ENCODE measurements at places on chromosomes 11 and 22. TPM values are rescaled to one million over a fixed set of nuclear protein-coding genes. Genes with fewer than 3 reads are reported as not detected.

- DNase-seq, result no peak
- no peak overlapping the region for H3K4me3 ChIP-seq
- no peaks in the 10 kb centered on the region for H3K27me3 ChIP-seq
- no peaks in the 10 kb centered on the region for H3K4me1 ChIP-seq
- H3K36me3 ChIP-seq, result no peaks in the 10 kb centered on the region
Measured at GRCh38 chr11:44493383-44493782, 72.1 kb upstream of the CD82 start.

DNA sequence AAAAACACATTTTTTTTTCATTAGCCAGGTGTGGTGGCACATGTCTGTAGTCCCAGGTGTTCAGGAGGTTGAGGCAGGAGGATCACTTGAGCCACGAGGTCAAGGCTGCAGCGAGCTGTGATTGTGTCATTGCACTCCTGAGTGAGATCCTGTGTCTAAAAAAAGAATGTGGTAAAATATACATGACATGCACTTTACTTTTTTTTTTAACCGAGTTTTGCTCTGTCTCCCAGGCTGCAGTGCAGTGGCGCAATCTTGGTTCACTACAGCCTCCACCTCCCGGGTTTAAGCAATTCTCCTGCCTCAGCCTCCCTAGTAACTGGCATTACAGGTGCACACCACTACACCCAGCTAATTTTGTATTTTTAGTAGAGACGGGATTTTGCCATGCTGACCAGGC is 22.5 kb upstream of the CLDN5 start:
- no peak for DNase-seq
- no peak overlapping the region for H3K27ac ChIP-seq
- no peaks in the 10 kb centered on the region for H3K36me3 ChIP-seq
- no peak overlapping the region for H3K4me3 ChIP-seq
- no peaks in the 10 kb centered on the region for H3K4me1 ChIP-seq

DNA sequence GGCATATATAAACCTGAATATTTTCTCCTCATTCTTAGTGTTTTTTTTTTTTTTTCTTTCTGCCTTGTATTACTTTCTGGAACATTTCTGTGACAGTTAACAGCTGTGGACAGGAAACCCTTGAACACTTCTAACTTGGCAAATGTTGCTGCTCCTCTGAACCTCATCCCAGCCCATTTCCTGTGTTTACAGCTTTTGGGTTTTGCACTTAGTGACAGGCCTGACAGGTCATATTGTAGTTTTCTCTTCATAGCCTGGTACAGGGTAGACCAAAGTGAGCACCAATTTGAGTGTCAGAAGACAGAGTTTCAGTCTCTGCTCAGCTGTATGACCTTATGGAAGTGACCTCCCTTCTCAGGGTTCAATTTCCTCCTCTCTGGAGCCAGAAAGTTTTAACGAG is 91.6 kb downstream of the STIM1 start:
- no peaks in the 10 kb centered on the region for H3K27me3 ChIP-seq
- H3K36me3 ChIP-seq, result no peaks in the 10 kb centered on the region
- peak overlapping the region; percentile 68 for H3K27ac ChIP-seq
- H3K4me3 ChIP-seq, result peak overlapping the region; percentile 19

DNA sequence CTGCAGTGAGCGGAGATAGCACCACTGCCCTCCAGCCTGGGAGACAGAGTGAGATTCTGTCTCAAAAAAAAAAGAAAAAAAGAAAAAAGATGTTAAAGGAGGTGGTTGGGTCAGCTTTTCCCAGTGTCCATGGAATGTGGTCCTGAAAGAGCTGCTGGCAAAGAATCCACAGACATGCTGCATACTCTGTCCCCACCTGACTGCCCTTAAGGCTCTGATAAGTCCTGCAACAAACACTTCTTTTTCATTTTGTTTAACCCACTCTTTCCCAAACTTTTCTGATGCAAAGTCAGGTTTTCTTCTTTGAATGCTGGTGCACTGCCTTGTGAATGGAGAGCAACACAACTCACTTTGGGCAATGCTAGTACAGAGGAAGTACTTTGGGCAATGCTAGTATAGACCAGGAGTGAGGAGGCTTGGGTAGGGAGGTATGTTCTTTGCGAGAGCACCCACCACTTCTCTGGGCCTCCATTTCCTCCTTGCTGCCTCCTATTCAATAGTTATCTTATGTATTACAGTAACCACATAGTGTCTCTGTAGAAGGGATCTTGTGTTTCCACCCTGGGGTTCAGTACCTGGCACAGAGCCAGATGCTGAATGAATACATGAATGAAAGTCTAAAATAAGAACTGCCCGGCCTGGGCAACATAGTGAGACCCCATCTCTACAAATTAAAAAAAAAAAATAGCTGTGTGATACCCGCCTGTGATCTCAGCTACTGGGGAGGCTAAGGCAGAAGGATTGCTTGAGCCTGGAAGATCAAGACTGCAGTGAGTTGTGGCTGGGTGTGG is 18.9 kb downstream of the LIF start:
- H3K36me3 ChIP-seq, result no peaks in the 10 kb centered on the region
- H3K27me3 ChIP-seq, result no peaks in the 10 kb centered on the region
- peak; percentile 16 for DNase-seq
- H3K27ac ChIP-seq, result no peak overlapping the region
- peaks cover 52% of the 10 kb centered on the region for H3K4me1 ChIP-seq

DNA sequence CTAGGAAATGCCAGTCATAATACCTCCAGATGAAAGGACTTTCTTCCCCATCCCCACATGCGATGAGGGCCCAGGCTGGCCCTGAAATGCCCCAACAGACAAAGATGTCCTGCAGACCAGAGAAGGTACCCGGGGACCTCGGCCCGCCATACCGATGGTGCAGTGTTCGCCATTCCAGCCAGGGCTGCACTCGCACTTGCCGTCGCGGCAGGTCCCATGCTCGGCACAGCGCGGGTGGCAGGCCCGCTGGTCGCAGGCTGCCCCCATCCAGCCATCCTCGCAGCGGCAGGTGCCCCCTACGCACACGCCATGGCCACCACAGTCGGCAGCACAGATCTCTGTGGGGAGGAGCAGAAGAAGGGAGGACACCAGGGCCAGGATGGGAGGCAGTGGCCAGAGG is 212.1 kb upstream of the NARS2 start:
- H3K4me3 ChIP-seq, result no peak overlapping the region
- no peak for DNase-seq
- H3K4me1 ChIP-seq, result no peaks in the 10 kb centered on the region
- no peaks in the 10 kb centered on the region for H3K36me3 ChIP-seq

GRCh38 chr22:19438298-19438697 is 6.0 kb downstream of the MRPL40 start:
- DNase-seq, result no peak
- H3K4me1 ChIP-seq, result peaks cover 4% of the 10 kb centered on the region
- H3K36me3 ChIP-seq, result peaks cover 16% of the 10 kb centered on the region
- no peaks in the 10 kb centered on the region for H3K27me3 ChIP-seq
- H3K4me3 ChIP-seq, result no peak overlapping the region
- no peak overlapping the region for H3K27ac ChIP-seq

- no peaks in the 10 kb centered on the region for H3K36me3 ChIP-seq
- H3K4me1 ChIP-seq, result no peaks in the 10 kb centered on the region
Measured at GRCh38 chr11:129286813-129287212, 88.8 kb upstream of the BARX2 start.

- H3K27me3 ChIP-seq, result no peaks in the 10 kb centered on the region
- H3K4me3 ChIP-seq, result no peak overlapping the region
- no peak overlapping the region for H3K27ac ChIP-seq
- H3K4me1 ChIP-seq, result no peaks in the 10 kb centered on the region
- no peak for DNase-seq
Measured at GRCh38 chr11:87840786-87841185, 334.5 kb downstream of the RAB38 start.

DNA sequence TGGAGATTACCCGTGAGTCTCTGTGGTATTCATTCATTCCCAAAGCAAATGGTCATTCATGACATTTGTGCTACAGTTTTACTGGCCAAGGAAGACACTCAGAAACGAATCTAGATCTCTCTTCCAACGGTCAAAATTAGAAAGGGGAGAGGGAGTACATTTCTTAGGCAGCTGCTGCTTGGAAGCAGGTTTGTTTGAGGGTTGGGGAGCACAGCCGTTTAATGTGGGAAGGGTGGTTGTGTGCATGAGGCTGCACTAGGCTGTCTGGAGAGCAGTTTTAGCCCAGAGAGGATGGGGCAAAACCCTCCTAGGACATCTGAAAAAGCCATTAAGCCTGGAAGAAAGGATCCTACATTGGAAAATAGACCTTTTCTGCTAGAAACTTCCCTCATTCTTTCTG is 29.7 kb upstream of the TIMP3 start:
- H3K4me3 ChIP-seq, result no peak overlapping the region
- no peak for DNase-seq
- H3K27ac ChIP-seq, result no peak overlapping the region
- H3K27me3 ChIP-seq, result no peaks in the 10 kb centered on the region
- H3K4me1 ChIP-seq, result no peaks in the 10 kb centered on the region

- H3K4me3 ChIP-seq, result no peak overlapping the region
- peaks cover 13% of the 10 kb centered on the region for H3K4me1 ChIP-seq
- no peaks in the 10 kb centered on the region for H3K36me3 ChIP-seq
- no peaks in the 10 kb centered on the region for H3K27me3 ChIP-seq
- DNase-seq, result no peak
Measured at GRCh38 chr11:61771985-61772455, 19.6 kb downstream of the MYRF start.

DNA sequence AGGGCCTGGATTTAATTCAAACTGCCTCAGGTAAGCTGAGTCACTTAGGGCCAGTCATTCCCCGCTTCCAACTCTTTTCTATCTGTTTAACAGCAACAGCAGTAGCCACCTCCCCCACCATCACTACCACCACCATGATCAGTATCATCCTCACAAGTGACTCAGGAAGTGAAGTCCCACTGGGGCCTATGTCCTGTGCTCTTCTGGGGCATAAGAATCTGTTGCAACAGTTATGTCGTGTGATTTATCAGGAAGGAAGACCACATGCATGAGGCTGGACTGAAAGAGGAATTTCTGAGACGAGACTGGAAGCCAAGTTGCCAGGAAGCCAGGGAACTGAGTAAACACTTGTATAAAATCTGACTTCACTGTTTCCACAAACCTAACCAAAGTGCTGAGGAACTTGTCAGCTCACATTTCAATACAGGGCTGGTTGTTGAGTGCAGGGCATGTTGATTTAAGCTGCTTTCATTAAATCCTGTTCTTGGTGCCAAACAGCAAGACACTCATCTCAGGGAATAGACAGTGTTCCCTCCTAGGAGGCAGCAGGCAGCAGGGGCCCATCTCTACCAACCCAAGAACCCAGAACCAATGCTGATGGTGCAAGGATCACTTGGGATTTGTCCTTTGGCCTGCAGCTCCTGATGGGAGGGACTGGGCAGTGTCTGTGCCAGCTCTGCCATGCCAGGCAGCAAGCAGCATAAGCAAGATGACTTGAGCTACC is 226.7 kb upstream of the NARS2 start:
- no peak for DNase-seq
- no peaks in the 10 kb centered on the region for H3K4me1 ChIP-seq
- no peaks in the 10 kb centered on the region for H3K27me3 ChIP-seq
- H3K27ac ChIP-seq, result no peak overlapping the region
- no peaks in the 10 kb centered on the region for H3K36me3 ChIP-seq

- no peak for DNase-seq
- no peak overlapping the region for H3K27ac ChIP-seq
- H3K4me3 ChIP-seq, result no peak overlapping the region
- no peaks in the 10 kb centered on the region for H3K4me1 ChIP-seq
Measured at GRCh38 chr11:130592056-130592455, 143.6 kb downstream of the ADAMTS15 start.

- no peak for DNase-seq
- H3K4me1 ChIP-seq, result no peaks in the 10 kb centered on the region
- H3K27ac ChIP-seq, result no peak overlapping the region
- H3K27me3 ChIP-seq, result no peaks in the 10 kb centered on the region
- H3K36me3 ChIP-seq, result no peaks in the 10 kb centered on the region
Measured at GRCh38 chr11:88012456-88012855, 162.8 kb downstream of the RAB38 start.

DNA sequence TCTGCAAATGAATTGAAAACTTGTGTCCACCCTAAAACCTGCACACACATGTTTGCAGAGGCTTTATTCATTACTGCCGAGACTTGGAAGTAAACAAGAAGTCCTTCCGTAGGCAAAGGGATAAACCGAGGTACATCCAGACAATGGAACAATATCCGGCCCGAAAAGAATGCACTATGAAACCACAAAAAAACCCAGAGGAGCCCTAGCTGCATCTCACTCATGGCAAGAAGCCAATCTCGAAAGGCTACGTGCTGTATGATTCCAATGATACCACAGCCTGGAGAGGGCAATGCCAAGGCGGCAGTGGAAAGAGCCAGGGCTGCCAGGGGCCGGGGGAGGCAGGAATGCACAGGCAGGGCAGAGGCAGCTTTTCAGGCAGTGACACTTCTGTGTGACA is 3.2 kb upstream of the MRPL23 start:
- no peak overlapping the region for H3K27ac ChIP-seq
- no peak overlapping the region for H3K4me3 ChIP-seq
- no peaks in the 10 kb centered on the region for H3K4me1 ChIP-seq

GRCh38 chr11:121132211-121132976 is 31.4 kb downstream of the TECTA start:
- no peak for DNase-seq
- H3K4me1 ChIP-seq, result no peaks in the 10 kb centered on the region
- no peaks in the 10 kb centered on the region for H3K27me3 ChIP-seq
- H3K4me3 ChIP-seq, result no peak overlapping the region

EXPH5 gene
- total RNA-seq, result 4.0 TPM

TALDO1 gene
- 80.4 TPM for total RNA-seq

POLD3 gene
- 15.0 TPM for total RNA-seq

MEI1 gene
- total RNA-seq, result 79.6 TPM

SPA17 gene
- 0.55 TPM for total RNA-seq

ASCL2 gene
- not detected for total RNA-seq

SHISAL1 gene
- total RNA-seq, result not detected

CRYBA4 gene
- not detected for total RNA-seq

TSGA10IP gene
- total RNA-seq, result not detected

Data from CD4-positive, alpha-beta memory T cell (primary cell).